ENCODE measurements at places on chromosomes 3 and 15.

DNA sequence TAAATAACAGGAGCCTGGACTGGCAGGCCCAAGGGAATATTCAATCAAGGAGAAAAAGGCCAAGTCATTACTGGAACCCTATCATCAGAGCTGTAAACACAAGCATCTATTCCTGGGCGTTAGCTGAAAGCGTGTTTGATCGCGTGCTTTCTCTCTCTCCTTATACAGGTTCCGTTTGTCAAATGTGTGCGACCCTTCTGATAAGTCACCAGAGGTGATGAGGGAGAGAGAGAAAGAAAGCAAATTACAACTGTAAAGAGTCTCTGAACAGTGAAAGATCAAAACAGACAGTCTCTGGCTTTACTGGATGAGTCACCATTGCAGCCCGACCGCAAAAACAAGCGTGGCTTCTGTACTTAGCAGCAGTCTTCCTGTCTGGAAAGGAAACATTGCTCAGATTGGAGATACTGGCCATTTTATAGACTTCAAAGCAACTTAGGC, 39.5 kb upstream of the TPRG1 start:
- peak; percentile 4 for DNase-seq

GRCh38 chr3:107524841-107525643, 2.3 kb downstream of the BBX start:
- no peak for DNase-seq

DNA sequence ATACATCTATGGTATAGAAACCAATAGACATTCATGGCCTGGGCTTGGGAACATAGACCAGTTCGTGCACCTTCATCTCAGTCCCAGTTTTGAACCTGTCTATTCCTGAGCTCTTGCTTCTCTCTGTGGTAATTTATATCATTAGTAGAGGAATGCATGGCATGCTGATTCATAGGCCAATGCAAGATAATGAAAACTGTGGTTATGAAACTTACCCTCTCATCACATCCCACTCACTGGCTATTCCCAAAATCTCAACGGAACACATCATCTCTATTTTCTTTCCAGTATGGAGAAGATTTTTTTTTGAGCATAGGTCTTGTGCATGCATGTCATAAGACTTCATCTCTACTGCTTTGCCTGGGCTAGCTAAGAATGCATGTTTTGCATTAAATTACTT, 18.7 kb upstream of the P2RY12 start:
- DNase-seq, result no peak

DNA sequence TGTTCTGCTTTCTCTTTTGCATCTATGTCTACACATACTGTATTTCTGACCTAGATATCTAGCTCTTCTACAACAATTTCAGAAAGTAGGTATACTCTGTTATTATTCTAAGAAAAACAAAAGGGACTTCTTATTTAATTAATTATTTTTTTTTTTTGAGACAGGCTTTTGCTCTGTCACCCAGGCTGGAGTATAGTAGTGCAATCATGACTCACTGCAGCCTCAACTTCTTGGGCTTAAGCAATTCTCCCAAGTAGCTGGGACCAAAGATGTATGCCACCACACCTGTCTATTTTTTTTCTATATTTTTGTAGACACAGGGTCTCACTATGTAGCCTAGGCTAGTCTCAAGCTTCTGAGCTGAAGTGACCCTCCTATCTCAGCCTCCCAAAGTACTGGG, 130.6 kb downstream of the MBNL1 start:
- DNase-seq, result no peak

- no peak for DNase-seq
Observed at GRCh38 chr3:108018552-108018951, 72.3 kb downstream of the CD47 start.

DNA sequence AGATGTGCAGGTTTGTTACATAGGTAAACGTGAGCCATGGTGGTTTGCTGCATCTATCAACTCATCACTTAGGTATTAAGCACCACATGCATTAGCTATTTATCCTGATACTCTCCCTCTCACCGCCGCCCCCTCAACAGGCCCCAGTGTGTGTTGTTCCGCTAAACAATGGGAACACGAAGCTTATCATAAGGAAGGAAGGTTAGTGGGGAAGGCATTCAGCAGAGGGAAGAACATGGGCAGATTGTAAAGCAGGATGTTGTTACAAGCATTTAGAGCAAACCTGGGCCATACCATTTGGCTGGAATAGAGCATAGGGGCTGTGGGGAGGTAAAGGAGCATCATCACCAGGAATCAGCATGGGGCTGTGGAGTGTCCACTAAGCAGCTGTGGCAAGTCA, 111.8 kb downstream of the SSR3 start:
- no peak for DNase-seq

DNA sequence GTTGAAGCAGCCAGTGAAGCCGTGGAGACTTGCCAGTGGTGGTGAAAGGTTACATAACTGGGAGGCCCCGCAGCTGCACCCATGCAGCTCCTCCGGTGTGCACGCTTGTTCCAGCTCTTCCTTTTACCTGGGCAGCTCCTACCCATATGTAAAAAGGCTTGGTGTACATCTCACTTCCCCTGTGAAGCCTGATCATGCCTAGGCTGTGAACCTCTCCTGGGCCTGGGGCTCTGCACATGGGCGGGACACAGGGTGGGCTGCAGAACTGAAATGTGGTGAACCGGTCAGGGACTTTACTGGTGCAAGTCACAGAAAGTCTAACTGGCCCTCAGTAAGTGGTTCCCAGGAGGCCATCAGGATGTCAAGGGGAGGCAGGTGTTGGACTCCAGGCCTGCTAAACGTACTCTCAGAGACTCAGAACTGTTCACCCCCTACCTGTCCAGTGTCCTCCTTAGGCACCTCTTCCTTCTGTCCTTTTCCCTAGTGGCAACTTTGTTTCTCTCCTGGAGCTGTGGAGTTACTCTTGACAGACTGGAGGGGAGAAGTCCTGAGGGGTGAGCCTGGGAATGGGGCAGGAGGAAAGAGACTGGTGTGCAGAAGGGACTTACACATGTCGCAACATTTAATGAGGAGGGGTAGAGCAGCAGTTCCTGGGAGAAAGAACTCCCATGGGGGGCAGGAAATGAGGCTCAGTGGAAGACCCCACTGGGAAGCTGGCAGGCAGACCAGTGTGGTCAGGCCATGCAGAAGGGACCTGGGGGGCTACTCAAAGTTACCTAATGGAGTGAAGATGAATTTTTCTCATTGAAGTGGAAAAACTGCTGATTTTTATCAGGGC, 148.1 kb downstream of the EEFSEC start:
- DNase-seq, result no peak

- peak; percentile 58 for DNase-seq
Observed at GRCh38 chr3:42501681-42502428, 588 bp upstream of the VIPR1 start.

DNA sequence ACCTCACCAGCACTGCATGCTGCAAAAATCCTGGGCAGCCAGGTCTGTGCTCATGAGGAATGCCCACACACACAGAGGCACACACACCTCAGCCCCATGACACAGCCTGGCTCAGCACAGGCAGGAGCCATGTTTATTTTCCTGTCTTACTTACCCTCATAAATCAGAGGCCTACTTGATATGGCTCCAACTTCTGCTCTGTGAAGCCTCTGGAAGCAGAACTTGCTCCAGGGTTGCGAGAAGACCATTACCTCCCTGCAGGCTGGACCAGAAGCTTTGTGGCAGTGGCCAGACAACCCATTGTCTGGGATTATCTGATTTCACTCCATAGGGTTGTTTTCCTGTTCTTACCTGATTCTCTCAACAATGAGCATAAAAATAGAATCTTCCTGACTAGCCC, 43.8 kb upstream of the CMTM8 start:
- no peak for DNase-seq

DNA sequence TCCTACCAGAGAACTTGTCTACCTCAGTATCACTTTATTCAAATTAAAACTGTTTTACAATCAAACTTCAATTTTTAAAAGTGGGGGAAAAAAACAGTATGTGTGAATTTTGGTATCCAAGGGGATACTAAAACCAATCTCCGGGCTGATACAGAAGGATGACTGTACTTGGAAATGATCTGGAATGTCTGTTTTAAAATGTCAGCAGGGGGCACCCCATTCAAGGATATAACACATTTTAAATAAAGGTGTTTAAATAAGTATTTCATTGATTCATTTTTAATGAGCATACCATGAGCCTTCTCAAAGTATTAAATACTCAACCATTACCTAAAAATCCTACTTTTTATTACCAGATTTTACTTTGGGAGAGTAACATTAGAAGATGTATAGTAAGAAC, 67.9 kb downstream of the ULK4 start:
- no peak for DNase-seq

GRCh38 chr3:119628816-119629445, 31.2 kb downstream of the PLA1A start:
- no peak for DNase-seq

- no peak for DNase-seq
Observed at GRCh38 chr15:48423342-48423741, 92.1 kb downstream of the DUT start.

DNA sequence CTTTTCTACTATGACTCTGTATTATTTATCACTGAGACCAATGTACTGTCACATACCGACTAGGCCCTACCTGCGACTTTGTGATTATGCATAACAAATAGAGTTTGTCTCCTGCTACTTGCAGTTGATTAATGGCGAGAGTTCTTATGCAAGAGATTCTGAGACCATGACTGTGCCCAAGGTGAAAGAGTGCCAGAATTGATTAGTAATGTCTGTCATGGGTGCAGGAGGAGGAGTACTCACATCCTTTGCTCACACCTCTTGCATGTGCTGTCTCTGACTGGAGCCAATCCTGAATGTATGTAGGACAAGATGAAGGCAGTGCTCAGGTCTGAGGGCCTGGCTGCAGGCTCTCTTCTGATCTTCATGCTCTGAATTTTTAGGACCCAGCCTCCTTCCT, 260.7 kb downstream of the THSD4 start:
- no peak for DNase-seq

DNA sequence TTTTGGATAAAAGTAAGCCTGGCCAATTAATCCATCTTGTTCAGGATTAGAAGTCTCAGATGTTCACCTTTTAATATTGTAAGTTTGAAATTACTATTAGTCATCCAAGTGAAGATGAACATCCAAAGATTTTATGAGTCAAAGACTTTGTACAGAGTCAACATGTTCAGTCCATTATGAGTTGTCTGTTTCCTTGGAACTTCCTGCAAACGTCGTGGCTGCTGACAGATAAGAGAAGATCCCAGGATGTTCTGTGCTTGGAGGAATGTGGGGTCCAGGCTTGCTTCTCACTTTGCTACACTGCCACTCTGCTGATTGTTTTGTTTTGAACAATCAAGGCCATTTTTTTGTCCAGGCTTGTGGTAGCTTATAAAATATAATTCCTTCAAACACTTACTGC, 74.3 kb upstream of the SLCO2A1 start:
- no peak for DNase-seq

- DNase-seq, result no peak
Observed at GRCh38 chr15:87724330-87724729, 532.2 kb downstream of the NTRK3 start.

DNA sequence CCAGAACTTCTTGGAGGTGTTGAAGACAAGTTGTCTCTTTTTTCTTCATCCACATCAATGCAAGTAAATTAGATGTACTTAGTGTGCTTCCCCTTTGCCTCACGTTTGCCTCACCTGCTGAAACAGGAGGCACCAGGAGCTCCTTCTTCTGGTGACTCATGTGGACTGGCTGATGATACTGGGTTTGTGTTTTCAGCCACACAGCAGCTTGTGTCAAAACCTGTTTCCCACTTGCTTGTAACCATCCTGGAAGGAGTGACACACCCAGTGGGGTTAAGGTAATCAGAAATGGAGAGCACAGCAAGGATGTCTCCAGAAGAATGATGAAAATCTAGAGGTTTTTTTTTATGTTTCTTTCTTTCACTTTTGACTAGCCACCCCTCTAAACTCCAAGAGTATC, 143.3 kb upstream of the RBMS3 start:
- DNase-seq, result no peak

All from GM19239 (cell line).